ENCODE measurements at places on chromosomes 2 and 18. TPM values are rescaled to one million over a fixed set of nuclear protein-coding genes. Genes with fewer than 3 reads are reported as not detected.
A peak's percentile ranks its signal among the peaks of the same experiment; 100 is the strongest.

Gene IKZF2
- total RNA-seq, result 0.14 TPM

DNA sequence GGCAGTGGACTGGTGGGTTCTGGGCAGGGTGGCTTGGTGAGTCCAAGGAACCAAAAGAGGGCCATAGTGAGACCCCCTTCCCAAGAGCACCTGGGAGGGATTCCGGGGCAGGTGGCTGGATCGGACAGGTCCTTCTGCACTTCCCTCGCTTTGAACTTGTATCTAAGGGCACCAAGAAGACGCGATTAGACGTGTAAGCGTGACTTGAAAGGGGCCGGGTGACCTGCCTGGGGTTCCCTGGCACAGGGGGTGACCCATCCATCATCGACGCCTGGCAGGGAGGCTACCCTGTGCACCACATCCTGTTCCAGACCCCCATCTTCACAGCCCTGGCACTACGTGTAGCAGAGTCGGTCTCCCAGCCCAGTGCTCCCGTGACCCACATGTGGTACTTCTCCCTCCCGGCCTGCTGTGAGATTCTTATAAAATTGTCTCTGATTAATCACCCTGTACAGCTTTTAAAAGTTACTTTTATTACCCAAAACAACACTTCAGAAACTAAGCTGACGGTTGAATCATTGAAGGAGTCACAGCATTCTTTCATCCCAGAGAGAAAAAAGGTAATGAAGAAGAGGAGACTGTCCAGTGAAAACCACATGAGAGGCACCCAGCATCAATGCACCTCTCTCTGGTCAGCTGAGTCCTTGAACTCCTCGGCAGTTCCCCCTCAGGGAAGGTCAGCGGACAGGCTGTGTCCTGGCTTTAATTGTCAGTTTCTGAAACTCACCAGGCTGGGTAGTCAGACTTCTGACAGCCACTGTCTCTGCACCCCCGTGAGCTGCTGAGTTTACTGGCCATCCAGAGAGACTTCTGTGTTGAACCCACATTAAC, 13.0 kb downstream of the SH3BP4 start:
- no peak for DNase-seq

Gene POTEI
- total RNA-seq, result not detected

Gene MAP2
- total RNA-seq, result 50.1 TPM

Gene KCNIP3
- 1.0 TPM for total RNA-seq

DNA sequence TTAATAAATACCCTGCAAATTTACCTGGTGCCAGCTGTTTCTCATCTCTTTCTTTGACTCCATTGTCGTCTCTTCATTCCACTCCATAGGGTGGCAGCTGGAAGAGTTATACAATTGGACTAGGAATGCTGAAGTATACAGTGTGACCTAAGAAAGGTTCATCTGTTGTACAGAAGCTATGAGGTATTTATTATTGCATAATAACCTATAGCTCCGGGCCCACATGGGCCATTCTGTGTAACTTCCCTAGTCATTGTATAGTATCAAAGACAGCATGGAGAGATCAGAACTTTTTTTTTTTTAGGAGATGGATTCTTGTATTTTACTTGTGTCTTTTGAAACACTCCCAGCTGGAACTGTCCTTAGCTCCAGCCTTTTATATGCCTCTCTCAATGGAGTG, 26.2 kb downstream of the BMP10 start:
- no peak for DNase-seq

Gene SIX3
- total RNA-seq, result not detected

DNA sequence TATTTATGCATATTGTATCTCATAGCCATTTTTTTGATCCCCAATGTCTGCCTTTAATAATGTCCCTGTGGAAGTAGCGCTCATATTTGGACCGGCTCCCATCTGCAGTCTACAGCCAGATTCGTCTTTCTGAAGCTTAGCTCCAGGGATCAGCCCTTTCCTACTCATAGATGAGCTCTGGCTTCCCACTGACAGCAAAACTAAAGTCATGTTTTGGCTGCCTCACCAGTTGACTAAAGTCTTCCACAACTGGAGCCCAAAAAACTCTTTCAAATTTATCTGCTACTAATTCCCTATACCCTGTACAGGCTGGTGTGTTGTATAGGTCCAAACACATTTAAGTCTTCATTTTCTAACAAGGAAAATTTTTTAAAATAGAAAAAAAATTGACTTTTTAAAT, 294.2 kb upstream of the HNMT start:
- DNase-seq, result no peak

DNA sequence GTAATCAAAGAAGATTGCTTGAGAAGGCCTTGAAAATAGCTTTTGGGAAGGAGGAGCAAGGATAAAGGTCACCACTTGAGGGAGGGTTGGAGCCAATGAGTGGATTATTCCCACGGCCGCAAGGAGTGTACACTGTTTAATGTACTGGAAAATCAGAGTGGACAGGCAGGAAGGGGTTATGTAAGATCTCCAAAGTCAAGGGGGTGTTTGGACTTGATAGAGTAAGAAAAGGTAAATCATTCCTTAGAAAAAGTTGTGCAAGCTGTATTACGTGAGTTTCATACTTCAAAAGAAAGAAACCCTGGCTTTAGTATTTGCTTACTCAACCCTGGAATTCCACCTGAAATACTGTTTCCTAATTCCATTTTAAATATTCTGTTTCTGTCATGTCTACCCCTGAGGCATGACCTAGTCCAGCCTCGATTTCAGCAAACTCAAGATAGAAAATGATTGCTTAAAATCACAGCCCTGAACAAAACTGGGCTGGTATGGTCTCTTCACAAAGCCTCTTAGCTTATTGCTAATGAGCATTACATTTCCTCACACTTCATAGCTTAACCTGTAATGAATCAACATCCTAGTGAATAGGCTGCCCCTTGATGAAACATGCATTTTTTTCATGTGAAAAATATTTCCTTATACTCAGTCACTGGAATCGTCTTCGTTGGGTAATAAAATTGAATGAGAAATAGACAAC, 1.1 kb downstream of the MREG start:
- DNase-seq, result peak; percentile 72

GRCh38 chr18:23277399-23277798, 142.1 kb downstream of the CABLES1 start:
- no peak for DNase-seq

DNA sequence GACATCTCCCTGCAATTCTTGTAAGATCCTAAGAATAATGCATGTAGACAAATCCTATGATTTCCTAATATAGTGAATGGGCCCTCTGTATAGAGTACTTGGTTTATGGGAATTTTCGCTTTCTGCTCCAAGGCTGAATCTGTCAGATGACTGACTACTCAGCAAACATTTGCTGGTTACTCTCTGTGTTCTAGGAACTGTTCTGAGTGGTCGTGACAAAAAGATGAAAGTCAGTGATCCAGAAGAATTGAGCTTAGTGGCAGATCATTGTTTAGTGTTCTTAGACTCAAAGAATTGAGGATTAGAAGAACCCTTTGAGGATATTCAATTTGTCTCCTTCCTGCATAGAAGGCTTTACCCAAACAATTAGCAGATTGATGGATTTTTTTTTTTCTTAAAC, 10.0 kb downstream of the XRCC5 start:
- DNase-seq, result no peak

GRCh38 chr2:8487461-8487932, 194.4 kb upstream of the ID2 start:
- no peak for DNase-seq

- peak; percentile 38 for DNase-seq
These were observed 28.9 kb upstream of the TOGARAM2 start for GRCh38 chr2:28951910-28952835.

Gene NGEF
- 72.6 TPM for total RNA-seq

DNA sequence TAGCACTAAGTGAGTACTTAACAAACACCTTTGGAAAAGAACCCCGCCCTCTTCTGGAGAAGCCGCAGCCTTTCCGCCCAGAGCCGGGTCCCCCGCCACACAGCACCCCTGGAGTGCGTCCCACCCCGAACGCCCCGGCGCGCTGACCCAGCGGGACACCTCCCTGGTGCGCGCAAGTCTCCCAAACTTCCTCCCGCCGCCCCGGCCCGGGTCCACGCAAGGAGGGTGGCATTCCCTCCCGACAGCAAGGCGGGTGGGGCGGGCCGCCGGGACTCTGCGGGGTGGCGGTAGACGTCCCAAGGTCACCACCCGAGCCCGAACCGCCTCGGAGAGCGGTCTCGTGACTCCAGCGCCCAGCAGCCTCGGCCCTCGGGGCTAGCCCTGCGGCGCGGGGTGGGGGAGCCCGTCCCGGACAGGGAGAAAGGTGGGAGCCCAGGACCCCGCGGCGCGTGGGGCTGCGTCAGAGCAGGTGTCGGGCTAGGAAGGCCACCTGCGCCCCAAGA, 598 bp downstream of the CCDC93 start:
- DNase-seq, result peak; percentile 17

Gene TUBA3E
- not detected for total RNA-seq

- no peak for DNase-seq
These were observed 23.9 kb upstream of the NCOA1 start for GRCh38 chr2:24466871-24467870.

DNA sequence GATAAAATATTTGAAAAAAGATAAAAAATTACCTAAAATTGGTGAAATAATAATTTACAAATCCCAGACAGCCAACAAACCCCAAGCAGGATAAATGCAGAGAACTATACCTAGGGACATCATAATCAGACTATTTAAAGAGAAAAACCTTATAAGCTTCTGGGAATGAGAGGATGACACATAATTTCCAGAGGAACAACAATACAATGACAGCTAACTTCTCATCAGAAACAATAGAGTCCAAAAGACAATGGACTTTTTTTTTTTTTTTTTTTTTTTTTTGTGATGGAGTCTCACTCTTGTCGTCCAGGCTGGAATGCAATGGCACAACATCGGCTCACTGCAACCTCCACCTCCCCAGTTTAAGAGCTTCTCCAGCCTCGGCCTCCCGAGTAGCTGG, 65.2 kb downstream of the SOCS6 start:
- no peak for DNase-seq

- peak; percentile 68 for DNase-seq
These were observed at the start of the genes PECR and TMEM169 for GRCh38 chr2:216081487-216082116. TSS of gene PECR (minus strand) at chr2:216081809. CDS start at chr2:216081741, 68 bp downstream. TSS of gene TMEM169 (plus strand) at chr2:216081919. CDS start at chr2:216095964, 14,045 bp downstream.
